ENCODE measurements at places on chromosomes 13 and 19.

DNA sequence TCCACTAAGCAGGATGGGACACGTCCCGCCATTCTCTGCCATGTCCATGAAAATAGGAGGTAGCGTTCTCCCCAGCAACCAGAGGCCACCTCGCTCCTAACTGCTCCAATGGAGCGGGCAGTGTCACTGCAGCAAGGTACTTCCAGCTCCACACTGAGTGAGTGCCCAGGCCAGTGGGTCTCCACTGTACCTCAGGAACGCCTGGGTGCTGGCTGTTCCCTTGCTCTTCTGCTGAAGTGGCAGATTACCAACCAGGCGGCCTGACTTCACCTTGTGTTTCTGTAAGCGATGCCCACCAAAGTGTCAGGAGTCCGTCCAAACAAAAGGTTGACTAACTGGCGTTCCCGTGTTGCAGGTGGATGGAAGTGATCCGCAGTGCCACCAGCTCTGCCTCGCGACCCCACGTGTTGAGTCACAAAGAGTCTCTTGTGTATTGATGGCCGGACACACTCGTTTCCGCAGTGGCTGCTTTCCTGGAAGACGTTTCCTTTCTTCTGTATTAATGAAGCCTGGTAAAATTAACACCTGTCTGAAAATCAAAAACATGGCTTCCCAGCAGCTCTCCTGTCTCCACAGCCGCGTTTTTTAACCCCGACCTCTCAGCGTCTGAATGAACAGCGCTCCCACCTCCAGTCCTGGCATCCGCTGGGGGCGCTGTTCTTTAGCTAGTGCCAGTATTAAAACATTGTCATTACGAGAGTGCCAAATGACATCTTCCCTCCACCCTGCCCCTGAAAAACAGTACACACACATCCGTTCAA lies 128.8 kb downstream of the STK24 start:
- no peak for DNase-seq

DNA sequence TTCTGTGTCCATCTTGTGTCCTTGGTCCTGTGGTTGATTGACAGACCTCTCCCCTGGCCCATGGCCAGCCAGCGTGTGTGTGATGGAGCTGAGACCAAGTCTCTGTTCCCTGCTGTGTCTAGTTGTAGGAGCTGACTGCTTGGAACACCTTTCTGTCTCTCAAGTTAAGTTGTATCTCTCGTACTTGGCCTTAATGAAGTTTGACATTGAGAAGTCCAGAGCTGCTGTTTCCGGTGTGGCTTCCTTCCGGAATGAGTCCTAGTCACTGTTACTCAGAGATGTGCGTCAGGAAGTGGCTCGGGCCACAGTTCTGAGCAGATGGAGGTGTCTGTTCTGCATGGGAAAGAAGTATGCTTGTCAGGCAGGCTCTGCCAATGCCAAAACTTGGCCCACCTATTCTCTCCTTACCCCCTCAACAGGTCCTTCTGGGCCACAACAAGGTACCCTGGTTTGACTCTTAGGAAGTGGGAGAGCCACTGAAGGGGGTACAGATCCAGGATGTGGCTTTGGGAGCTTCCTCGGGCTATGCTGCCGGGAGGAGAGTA lies 54.3 kb downstream of the GATAD2A start:
- peak; percentile 73 for DNase-seq

DNA sequence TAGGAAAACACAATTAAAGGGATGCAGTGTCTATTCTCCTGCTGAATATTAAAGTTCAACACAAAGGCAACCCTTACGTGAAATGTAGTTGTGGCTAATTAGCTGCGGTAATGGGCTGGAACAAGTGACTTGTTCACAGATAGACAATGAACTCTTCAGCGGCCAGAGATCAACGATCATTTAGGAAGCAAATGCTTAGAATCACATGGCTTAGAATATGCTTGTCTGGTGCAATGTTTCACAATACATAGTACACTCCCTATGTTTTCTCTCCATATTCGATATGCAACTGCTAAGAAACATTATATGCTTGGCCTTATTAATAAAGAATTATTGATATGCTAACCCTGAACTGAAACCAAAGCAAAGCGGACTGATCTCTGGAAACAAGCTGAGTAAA lies 25.7 kb upstream of the MTUS2 start:
- DNase-seq = no peak

GRCh38 chr19:3698386-3698950 lies 1.8 kb downstream of the PIP5K1C start:
- DNase-seq = no peak

- peak; percentile 66 for DNase-seq
Observed at GRCh38 chr13:73913751-73914518, 220.3 kb downstream of the KLF12 start.

Measured in fibroblast of skin of right quadriceps (primary cell).